GM12892 (cell line): ENCODE measurements at places on chromosomes 3 and 15.

- DNase-seq: no peak
These were observed 427.2 kb downstream of the ZIC1 start for GRCh38 chr3:147836330-147836729.

- no peak for DNase-seq
These were observed 264.8 kb downstream of the RAP2B start for GRCh38 chr3:153426803-153427202.

GRCh38 chr15:48467801-48468200, 136.6 kb downstream of the DUT start:
- DNase-seq: no peak

DNA sequence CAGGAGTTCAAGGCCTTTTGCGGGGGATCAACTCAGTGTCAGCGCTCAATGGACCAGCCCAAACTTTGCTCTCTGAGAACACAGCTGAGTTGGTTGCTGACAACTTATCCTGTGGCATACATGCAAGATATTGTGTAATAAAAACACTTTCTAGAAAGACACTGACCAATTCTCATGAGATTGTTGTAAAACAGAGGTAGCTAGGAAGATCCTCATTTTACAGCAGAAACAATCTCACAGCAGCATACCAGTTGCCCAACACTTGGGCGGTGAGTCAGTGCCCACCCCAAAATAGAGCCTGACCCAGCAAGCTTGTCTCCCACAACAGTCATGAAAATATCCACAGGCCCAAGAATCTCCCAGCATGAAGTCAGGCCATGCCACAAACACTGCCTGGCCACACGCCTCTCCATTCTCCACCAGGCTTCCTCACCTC, 18.2 kb downstream of the KLHL6 start:
- no peak for DNase-seq

- DNase-seq: no peak
These were observed 1034.4 kb downstream of the TUSC7 start for GRCh38 chr3:117743993-117744392.
